ENCODE measurements at places on chromosomes 6 and 20.
A peak's percentile ranks its signal among the peaks of the same experiment; 100 is the strongest.

DNA sequence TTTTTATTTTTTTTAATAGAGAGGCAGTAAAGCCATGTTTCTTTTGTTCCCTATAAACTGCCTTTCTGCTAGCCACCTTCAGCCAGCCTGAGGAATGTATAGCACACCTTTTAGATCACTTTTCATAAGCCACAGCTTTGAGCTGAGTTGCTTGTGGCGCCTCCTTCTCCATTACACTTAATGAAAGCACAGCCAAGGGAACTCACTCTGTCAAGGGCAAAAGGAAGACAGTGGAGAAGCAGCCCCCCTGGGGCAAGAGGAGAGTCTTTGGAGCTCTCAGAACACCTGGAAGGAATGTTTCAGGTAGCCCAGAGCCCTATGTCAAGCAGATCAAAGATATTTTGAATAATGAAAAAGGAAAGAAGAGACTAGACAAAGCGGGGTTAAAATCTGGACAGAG, 235.1 kb downstream of the CLIC5 start:
- DNase-seq, result no peak

DNA sequence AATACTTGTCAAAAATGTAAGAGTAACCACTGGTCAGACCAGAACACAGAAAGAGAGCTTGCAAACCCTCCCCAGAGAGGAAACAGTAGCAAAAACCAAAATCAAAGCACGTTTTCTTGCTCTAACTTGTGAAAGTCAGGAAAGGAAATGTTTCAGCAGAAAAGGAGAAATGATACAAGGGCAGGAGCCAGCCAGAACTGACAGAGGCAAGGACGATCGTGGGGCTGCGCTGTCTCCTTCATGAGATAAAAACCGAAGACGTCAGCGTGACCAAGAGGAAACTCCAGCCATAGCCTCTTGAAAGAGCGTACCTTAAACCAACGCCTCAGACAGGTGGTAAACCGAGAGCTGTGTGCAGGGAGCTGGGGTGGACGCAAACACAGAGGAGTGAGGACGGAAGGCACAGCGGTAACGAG, 27.5 kb downstream of the LAMA5 start:
- no peak for DNase-seq

GRCh38 chr20:4546786-4547185, 174.9 kb upstream of the PRND start:
- peak; percentile 83 for DNase-seq

GRCh38 chr20:50554694-50555579, 44.8 kb downstream of the PTPN1 start:
- no peak for DNase-seq

GRCh38 chr20:278181-278580, 12.4 kb downstream of the C20orf96 start:
- no peak for DNase-seq

GRCh38 chr6:31712296-31712695, 2.9 kb upstream of the LY6G6D start:
- no peak for DNase-seq

GRCh38 chr20:40956542-40957264, 71.9 kb upstream of the TOP1 start:
- no peak for DNase-seq

Data from AG08395 (cell line).